ENCODE measurements at places on chromosomes 3 and 15.

GRCh38 chr15:70318594-70319465 is 221.1 kb upstream of the TLE3 start:
- DNase-seq: no peak

DNA sequence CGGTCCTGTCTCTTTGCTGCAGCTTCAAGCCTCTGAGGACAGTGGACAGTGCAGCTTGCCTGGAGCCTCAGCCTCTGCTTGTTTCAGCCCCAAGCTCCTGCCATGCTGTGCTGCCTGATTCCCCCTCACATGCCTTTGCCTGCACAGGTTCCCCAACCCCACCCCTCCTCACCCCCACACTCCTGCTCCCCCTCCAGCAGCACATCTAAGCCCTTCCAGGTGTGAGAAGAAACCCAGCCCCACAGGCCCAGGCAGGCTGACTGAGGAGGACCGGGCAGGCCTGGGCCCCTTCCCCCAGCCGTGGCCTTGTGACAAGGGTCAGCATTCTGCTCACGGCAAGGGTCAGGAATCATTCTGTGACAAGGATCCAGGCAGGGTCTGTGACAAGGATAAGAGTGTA is 22.8 kb downstream of the VIPR1 start:
- no peak for DNase-seq

DNA sequence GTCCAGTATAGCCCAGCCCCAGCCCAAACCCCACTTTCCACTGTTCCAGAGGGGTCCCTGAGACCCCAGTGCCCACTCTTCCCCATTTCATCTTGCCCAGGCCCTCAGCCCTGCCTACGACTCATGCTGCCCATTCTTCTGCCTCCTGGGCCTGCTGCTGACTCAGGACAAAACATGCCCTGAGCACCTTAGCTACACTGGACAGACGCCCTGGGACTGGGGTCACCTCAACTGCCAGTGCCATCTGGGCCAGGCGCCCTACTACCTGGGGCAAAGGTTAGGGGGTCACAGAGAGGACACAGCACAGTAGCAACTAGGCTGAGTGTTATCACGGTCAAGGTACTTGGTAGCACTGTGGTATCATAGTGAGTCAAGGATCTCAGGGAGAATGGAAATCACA is 2.6 kb upstream of the LAMB2 start:
- DNase-seq: no peak

- DNase-seq: no peak
Measured at GRCh38 chr3:60456180-60456579, 795.1 kb downstream of the FHIT start.

DNA sequence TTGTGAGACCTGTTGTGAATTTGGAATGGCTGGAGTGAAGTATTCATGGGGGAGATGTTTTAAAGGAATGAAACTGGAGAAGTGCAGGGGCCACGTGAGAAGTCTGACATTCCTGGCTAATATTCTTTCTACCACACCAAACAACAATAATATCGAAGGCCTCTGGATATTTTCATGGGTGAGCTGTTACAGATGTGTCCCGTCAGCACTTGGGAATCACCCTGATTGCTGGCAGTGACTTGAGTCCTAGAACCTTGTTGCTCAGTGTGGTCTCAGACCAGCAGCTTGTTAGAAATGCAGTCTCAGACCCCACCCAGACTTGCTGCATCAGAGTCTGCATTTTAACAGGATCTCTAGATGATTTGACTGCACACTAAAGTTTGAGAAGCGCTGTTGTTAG is 113.8 kb downstream of the ITPR1 start:
- DNase-seq: no peak

DNA sequence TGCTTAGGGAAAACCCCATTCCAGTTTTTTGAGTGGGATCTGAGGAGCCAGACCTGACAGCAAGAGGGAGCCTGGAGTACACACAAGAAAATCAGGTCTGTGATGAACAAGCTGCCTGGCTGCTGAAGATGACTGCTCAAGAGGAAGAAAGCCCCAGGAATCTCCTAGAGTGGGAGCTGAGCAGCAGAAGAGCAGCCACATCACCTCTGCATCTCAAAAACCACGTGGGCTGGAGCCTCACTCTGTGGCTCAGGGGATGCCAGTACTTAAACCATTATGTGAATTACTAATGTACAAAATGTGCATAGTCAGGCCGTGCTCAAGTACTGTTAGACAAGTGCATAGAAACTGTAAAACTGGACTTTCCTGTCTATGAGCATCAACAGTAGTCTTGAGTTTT is 52.4 kb downstream of the SLC9A9 start:
- DNase-seq: no peak

GRCh38 chr3:45964139-45964538 is 20.9 kb downstream of the CXCR6 start:
- no peak for DNase-seq

GRCh38 chr15:74257105-74257504 is 21.0 kb downstream of the CCDC33 start:
- DNase-seq: no peak

GRCh38 chr15:26838742-26839460 is 28.0 kb upstream of the GABRA5 start:
- no peak for DNase-seq

- no peak for DNase-seq
Measured at GRCh38 chr15:69537901-69538300, 85.3 kb downstream of the RPLP1 start.

DNA sequence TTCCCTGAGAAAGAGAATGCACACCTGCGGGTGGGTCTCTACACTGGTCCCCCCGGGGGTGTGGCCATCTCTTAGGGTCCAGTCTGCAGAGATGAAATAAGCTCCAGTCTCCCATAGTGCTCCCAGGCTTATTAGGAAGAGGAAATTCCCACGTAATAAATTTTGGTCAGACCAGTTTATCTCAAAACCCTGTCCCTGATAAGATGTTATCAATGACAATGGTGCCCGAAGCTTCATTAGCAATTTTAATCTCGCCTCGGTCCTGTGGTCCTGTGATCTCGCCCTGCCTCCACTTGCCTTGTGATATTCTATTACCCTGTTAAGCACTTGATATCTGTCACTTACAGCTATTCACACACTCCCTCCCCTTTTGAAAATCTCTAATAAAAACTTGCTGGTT is 46.8 kb downstream of the OR5H15 start:
- no peak for DNase-seq

Data from posterior cingulate gyrus (tissue), 11 donors.